Activated CD4-positive, alpha-beta memory T cell treated with anti-CD3 and anti-CD28 coated beads, Interleukin-2, amount 10 ng/mL, durations not matched to agents 7 days and 5 days (primary cell): ENCODE measurements at places on chromosomes 5 and 9.

DNA sequence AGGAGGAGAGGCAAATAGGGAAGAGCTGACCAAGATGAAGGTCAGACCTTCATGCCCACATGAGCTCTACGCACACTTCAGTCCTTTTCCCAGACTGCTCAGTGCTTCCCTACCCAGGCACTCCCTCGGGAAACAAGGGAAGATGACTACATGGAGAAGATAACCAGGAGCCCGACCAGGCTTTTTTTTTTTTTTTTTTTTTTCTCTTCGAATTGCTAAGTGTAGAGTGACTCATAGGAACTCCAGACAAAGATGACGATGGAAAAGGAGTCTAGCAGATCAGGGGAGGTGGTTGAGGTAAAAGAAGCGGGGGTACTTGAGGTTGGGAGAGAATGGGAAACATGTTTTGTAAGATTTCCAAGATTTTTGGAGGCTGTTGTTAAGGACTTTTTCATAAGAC lies 526.1 kb downstream of the BNC2 start:
- no peak for DNase-seq

GRCh38 chr9:111752455-111752854 lies 42.3 kb downstream of the SHOC1 start:
- DNase-seq, result no peak

DNA sequence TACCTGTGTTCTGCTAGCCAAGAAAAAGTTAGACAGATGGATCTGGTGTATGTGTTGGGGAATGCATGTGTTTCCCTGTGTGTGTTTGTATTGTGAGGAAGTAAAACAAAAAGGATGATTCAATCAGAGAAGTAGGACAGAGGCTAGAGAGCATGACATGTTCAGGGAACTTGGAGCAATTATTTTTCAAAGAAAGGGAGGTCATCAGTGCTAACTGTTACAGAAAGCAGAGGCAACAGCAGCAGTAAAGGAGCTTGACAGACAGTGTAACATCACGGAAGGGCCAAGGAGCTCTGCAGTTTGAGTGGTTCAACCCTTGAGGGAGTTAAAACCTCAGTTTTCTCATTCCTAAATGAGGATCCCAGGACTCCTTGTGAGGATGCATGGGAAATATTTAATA lies 13.2 kb downstream of the SPINK1 start:
- no peak for DNase-seq

DNA sequence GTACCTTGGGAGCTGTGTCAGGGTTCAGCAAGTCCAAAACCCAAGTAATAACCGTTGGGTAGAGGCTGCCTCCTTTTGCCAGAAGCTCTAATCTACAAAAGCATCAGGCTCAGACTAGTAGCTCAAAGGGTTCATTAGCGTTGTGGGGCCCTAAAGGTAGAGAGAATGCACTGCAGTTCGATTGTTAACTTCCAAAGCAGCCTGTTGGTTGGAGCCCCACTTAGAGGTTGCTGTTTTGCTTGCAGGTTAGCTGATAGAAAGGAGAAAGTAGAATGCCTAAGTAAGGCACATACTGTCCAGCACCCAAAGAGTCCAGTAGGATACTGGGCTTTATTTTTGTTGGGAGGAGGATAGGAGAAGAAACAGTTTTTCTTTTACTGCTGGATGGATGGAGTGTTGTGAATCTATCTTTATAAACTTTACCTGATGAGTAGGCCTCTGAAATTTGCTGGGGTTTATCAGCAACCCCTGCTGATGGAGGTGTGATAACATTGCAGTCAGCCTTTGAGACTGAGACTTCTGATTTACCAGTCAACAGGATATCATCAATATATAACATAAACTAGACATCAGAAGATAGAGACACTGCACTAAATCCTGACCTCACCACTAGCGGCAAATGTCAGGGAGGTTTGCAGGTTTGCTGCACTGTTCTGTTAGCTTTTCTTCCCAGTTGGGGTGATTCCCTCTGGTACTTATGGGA lies 34.8 kb downstream of the ZNF131 start:
- DNase-seq, result no peak

DNA sequence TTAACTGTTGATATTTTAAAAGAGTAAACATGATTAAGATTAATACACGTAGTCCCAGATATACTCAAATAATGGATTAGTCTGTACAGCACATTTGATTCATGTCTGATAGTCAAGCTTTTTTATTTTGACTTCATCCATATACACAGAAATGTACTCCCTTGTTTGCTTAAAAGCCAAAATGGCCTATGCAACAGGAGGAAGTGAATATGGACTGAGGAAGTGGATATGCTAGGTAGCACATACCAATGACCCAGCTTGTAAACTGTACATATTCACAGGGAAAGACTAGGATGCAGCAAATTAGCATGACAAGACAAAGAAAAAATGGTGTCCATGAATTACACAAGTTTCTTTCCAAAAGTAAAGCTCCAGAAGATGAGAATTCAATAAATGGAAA lies 109.7 kb downstream of the CAAP1 start:
- DNase-seq, result no peak

GRCh38 chr9:135056541-135056940 lies 30.9 kb upstream of the OLFM1 start:
- no peak for DNase-seq

- no peak for DNase-seq
Observed at GRCh38 chr5:17261075-17261474, 43.6 kb downstream of the BASP1 start.

DNA sequence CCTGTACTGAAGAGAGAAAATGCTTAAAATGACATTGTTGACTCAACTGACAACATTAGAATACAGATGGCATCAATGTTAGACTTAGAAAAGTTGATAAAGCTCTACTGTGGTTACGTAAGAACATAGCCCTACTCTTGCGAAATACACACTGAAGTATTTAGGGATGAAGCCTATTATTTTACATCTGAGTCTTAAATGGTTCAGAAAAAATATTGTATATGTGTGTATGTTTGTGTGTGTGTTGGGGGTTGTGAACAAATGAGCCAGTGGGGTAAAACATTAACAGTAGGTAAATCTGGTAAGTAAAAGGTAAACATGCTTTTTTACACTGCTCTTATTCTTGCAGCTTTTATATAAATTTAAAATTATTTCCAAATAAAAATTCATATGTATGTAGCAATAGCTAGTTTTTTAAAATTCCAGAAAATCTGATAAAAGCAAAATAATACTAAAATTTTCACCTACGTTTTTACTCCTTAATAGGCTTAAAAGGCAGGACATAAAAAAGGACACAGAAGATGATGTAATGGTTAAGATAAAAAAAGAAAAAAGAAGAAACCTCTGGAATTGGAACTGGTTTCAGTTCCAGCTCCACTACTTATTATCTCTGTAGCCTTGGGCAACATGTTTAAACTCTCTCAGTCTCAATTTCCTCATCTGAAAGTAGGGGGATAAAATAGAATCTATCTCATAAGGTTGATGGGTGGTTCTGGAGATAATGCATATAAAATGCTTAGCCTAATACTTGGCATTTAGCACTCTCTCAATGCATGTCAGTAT lies 44.3 kb downstream of the GARNL3 start:
- DNase-seq, result no peak

DNA sequence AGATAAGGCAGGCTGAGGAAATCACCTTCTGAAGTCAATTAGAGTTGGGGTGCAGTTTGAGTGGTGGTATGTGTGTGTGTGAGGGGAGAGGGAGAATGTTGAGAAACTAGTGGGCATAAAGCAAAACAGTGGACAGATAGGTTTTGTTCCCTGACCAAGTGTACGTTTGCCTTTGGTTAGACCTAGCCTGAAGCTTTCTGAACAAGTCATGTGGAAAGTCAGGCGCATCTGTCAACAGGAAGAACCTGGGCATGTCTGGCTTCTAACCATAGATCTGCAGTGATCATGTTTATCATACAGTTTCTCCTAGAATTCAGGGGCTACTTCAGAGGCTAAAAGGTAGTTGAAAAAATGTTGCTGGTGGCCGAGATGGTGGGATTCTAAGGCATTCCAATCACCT lies 143.2 kb upstream of the PCA3 start:
- DNase-seq, result no peak

DNA sequence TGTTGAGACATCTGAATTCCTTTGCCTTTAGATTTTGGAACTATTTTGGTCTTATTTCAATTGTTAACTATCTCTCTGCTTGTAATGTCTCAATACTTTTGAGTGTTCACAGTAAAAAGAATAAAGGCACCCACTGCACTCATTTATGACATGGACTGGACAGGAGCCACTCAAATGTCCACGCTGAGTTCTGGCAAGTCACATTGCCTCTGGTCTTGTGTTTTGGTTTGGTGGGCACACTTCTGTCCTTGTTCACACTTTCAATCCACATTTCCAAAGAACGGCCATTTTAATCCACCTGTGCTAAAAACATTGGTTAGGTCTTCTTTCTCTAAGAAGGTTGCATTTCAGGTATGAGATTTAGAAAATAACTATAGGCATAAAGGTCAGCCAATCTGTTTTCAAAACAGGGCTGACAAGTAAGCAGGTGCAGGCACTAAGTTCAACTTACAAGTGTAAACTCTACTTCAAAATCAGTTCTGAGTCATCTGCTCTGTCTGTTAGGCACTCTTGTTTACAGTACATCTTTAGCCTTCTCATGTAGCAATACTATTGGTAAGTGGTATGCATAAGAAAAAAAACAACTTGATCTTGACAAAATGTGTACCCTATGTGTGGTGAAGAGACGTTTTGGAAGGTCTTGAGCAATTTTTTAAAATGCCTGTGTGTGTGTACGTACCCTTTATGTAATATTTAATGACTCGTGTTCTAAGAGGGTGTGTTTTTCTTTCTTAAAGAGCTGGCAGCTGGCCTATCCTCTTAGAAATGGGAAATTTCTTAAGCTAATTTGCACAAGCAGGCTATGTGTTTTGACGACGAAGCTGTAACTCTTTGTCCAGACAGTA lies 31.5 kb upstream of the ZFAND5 start:
- DNase-seq, result no peak

- no peak for DNase-seq
Observed at GRCh38 chr5:154501566-154501965, 23.5 kb upstream of the HAND1 start.

DNA sequence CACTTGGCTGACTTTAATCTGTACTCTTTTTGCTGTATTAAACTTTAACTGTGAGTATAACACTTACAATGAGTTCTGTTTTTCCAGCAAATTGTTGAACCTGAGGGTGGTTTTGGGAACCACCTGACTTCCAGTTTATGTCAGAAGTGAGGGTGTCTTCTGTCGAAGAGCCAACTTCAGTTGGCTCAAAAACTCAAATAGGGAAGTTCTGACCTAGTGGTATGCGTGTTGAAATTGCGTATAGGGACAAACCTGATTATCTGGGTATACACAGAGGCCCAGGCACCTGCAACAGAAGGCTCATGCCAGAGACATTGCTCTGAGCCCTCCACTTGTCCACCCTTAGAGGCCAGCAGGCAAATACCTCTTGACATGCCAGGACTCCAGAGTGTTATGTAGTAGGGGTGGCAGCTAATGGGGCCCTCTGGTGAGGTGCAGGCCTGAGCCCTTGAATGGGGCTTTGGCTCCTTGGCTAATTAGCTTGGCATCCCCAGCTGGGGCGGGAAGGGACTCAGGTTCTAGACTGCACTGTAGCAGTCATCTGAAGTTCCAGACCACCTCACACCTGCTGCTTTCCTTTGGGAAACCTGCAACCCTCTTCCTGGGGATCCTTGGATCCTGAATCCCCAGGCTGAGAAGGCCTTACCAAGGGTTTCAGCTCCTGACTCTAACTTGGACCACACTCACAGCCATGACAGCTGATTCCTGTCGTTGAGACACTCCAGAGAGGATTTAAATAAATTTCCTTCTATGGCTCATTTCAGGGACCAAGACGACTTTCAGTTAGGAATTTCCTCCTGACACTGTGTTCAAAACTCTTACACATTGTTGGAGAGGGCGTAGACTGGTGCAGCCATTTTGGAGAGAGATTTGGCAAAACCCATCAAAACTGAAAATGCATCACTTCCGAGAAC lies 189.6 kb downstream of the HSPA4 start:
- DNase-seq, result no peak

- peak; percentile 23 for DNase-seq
Observed at GRCh38 chr9:37107701-37108100, 12.7 kb upstream of the ZCCHC7 start.

GRCh38 chr9:113536483-113537228 lies 73.1 kb downstream of the RGS3 start:
- DNase-seq, result no peak

GRCh38 chr9:124000161-124000783 lies 11.3 kb upstream of the LHX2 start:
- DNase-seq, result no peak

- DNase-seq, result no peak
Observed at GRCh38 chr5:177393990-177394389, 6.5 kb downstream of the PFN3 start.

GRCh38 chr9:121786998-121787422 lies 135.6 kb downstream of the DAB2IP start:
- no peak for DNase-seq

DNA sequence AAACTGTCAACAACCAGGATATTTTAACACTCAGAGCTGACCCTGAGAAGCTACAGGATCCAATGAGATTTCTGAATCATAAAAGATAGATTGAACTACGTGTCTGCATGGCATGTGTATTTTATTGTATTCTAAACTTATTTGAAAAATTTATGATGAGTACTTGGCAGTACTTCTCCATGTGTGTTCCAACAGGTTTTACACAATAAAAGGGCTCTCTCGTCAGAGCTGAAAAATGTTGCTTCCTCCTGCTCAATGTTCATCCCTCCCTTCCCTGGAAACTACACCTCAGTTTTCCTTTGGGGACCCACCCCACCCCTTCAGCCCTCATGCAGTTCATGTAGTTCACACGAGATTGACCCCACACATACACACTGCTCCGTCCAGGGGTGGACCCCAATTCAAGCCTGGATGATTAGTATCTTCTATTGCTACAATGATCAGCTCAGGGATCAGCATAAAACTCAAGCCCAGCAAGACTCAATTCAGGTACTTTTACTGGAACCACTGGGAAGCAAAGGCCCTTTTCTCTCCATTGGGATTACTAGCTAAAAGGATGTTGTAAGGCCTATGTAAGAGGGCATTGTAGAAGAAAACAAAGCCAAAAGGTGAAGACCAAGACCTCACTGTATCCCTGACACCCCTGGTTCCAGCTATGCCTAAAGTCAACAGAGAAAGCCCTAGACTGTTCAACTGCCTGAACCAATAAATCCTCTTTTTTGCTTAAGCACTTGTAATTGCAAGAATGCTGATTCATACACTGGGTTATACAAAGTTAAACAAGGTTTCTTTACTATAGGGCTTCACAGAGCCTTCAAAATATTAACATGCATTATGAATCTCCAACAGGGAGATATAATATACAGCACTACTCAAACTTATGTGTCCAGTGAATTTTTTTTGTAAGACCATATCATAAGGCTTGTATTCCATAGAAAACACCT lies 112.6 kb downstream of the SAXO1 start:
- DNase-seq, result no peak

- no peak for DNase-seq
Observed at GRCh38 chr5:97355775-97356174, 172.7 kb upstream of the RIOK2 start.

GRCh38 chr5:137997726-137998213 lies 35.1 kb downstream of the FAM13B start:
- DNase-seq, result no peak
